NCI-H2171 treated with DMSO at 0.1 percent for 48 hours (cell line): ENCODE measurements at places on chromosomes 16 and 17.

- no peak for DNase-seq
Observed at GRCh38 chr17:46795379-46795952, 23.0 kb downstream of the WNT3 start.

GRCh38 chr16:20803192-20803560 lies 3.1 kb downstream of the ERI2 start:
- no peak for DNase-seq

- DNase-seq = no peak
Observed at GRCh38 chr16:19994466-19995170, 79.1 kb downstream of the GPR139 start.

- DNase-seq = no peak
Observed at GRCh38 chr17:16052486-16052885, 52.9 kb downstream of the TTC19 start.

DNA sequence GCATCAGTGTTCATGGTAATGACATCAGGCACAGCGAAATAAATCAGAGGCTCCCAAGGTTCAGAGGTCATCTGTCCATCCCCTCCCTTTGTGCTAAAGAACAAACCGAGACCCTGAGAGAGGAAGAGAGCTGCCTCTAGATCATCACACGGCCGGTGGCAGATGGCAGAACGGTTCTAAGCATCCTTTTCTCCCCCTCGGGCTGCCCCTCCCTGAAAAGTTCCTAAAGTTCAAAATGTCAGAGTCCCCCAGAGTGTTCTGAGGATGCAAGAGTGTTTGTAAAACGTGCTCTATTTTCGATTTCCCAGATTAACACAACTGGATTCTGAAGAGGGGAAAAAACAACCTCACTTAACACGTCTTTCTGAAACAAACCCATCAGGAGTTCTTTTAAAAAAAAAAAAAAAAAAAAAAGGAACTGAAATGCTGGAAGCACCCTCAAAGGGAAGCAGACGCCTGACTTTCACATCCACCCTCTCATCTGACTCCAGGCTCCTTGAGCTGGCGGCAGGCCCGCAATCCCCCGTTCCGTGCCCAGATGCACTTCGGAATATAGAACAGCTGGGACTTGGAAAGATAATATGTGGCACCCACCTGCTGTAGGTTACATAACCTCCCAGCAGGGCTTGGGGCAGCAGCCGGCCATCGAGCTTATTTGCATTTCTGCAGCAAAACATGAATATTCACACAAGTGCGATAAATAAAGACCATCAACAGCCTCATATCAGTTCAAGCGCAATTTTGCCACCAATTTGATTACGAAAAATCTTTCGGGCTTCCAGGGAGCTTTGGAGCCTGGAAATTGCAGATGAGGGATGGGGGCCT lies 115.5 kb upstream of the SMURF2 start:
- peak; percentile 95 for DNase-seq

DNA sequence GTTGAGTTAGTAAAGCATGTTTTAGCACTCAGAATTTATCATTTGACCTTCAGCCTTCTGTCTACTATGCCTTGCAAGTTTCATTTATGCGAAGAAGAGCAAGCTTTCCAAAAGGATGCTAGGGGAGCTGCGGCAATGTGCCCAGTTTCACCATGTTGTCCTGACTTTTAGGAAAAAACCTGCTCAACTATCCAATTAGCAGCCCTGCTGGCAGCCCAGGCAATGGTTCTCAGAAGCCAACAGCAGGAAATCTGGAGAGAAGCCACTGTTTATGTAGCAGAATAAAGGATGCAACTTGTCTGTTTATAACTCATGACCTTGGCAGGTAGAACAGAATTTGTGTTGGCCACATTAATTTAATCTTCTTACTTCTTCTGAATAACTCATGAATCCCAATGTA lies 230.8 kb downstream of the ABCC12 start:
- DNase-seq = no peak

GRCh38 chr17:19647697-19648474 lies 665 bp upstream of the ALDH3A2 start:
- peak; percentile 89 for DNase-seq

GRCh38 chr16:50338371-50339231 lies 30.2 kb downstream of the BRD7 start:
- DNase-seq = no peak

- DNase-seq = peak; percentile 55
Observed at GRCh38 chr16:85891776-85892166, 7.2 kb upstream of the IRF8 start.

DNA sequence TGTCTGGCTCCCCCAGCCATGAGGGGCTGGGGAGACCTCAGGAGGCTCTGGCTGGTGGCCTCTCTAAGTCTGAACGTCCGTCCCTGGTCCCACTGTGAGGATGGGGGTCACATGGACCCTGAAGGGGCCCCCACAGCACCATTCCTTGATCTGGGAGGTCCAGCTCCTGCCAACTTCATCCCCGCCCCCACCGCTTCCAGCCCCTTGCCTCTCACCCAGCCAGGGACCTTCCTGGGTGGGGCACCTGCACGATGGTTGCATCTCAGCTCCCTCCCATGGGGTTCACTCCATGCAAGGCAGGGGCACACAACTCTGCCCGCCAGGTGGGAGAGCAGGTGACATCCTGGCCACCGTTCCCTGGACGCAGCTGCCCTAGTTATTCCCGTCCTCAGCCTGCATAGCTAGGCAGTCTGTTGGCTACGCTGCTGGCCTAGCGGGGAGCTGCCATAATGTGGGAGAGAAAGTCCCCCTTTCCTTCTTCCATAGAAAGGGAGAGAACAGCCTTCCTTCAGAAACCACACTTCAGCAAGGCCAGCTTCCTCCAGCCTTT lies 217.9 kb upstream of the RPL38 start:
- no peak for DNase-seq

GRCh38 chr17:71769850-71770249 lies 351.0 kb upstream of the SOX9 start:
- DNase-seq = no peak

DNA sequence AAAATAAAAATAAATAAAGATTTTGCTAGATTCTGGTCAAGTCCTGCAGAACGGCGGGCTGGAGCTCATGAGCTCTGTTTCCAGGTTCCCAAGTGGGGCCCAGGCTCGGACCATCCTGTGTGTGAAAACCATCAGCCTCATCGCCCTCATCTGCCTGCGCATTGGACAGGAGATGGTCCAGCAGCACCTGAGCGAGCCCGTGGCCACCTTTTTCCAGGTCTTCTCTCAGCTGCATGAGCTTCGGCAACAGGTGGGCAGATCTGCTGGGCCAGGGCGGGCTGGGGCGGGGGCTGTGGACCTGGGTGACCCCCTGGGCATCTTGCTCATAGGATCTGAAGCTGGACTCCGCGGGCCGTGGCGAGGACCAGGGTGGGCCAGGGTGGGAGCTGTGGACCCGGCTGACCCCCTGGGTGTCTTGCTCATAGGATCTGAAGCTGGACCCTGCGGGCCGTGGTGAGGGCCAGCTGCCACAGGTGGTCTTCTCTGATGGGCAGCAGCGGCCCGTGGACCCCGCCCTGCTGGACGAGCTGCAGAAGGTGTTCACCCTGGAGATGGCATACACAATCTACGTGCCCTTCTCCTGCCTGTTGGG lies 7.8 kb downstream of the WDR81 start:
- no peak for DNase-seq

- DNase-seq = no peak
Observed at GRCh38 chr17:81983639-81984373, 6.4 kb downstream of the ASPSCR1 start.

DNA sequence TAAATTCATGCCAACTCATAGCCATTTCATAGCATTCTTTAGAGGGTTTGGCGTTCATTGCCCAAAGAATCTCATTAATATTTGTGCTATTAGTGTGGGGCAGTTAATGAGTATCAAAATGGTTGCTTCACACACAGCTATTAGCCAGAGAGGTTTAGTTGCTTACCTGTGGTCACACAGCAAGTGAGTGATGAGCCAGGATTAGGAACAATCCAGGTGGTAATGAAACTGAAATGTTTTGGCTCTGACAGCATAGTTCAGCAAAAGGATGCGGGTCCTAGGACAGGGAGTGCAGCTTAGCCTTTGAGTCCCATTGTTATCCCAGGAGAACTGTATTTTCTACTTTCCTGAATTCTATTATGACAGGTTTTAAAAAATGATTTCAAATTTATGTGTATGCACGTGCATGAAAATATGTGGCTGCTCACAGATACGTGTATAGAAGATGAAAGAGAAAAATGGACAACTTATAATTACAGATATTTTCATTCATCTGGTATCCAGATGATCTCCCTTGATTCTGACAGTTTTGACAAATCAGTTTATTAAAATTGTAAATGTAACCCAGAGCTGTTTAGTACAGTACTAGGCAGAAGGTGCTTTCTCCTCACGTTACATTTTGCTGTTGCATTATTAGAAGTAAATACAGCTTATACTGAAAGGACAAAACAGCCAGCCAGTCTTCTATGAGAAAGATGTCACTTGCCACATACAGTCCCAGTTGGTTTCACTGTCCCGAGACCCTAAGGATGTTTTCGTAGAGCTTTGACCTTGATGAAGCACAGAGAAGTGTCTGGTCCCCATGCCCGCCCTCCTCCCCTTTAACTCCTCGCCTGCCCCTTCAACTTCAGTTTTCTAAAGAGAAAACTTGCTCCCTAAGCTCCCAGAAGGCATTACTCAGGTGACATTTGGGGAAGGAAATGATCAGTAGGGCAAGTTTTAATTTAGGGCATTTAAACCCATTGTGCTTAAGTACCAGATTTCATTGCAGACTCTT lies 99.8 kb upstream of the TBX2 start:
- DNase-seq = no peak

- DNase-seq = no peak
Observed at GRCh38 chr17:12282056-12282455, 261.4 kb downstream of the MAP2K4 start.

DNA sequence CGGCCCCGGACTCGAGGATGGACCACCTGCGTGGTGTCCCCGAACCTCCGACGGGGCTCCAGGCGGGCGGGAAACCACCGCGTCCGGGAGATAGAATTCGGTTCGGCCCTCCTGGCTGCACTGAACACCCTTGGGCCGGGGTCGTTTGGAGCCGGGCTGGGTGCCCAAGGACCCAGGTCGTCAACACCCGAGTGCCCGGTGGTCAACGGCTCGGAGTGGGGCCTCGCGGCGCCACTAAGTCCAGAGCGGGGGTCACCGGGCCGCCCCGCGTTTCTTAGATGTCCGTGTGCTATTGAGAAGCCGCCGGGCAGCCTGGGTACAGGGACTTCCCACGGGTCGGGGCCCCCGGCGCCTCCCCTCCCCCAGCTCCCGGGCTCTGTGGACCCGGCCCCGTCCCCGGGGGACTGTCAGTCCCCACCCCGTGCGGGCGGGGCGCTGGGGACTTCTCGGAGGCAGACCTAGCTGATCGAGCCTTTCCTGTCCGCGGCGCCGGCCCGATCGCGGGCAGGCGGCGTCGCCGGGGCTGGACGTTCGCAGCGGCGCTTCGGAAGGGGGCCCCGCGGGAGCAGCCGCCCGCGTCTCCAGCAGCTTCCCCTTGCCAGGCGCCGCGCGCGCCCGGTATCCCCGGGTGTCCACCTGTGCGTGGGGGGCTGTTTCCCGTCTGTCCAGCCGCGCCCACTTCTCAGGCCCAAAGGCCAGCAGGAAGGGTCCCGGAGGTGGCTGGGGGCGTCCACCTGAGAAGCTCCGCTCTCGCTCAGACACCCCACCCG lies 655 bp upstream of the NPTX1 start:
- peak; percentile 32 for DNase-seq

DNA sequence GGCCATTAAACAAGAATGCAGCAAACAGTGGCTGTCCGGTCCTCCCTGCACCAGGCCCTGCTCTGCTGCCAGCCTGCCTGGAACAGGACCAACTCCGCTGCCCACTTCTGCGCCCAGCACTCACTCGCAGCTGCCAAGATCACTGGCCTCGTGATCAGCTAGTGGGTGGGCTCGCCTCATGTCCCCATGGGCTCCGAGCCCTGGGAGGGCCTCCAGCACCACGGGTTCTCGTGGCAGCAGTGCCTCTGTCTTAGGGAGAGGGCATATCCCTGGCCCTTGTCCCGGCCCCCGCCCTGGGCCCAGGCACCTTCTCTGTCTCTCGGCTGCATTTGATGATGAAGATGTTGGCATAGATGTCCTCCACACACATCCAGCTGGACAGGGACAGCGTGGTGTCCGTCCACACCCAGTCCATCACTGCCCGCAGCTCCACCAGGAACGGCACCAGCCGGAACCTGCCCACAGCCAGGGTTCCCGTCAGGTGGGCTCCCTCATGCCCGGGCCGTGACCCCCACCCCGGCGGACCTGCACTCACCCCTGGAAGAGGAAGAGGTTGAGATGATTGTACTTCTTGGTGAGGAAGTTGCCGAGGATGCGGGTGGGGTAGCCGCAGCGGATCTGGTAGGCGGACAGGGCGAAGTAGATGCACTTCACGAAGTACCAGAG lies 13.1 kb downstream of the CTU2 start:
- DNase-seq = no peak

DNA sequence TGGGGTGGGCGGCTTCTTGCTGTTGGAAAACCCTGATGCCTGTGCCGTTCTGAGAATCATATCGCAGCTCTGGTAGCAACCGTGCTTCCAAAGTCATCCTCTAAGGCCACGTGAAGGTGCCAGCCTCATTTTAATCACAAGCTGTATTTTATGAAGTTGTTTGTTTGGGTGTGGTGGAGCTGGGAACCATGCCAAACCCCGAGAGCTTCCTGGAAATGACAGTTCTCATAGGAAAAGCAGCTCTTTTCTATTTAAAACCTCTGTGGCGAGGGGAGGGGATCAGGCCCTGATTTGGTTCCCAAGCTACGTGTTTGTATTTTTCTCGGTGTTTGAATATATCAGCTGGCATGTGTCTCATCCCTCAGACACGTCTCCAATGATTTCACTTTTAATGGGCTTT lies 21.7 kb downstream of the KNOP1 start:
- peak; percentile 67 for DNase-seq

- DNase-seq = no peak
Observed at GRCh38 chr16:54954220-54954619, 23.6 kb downstream of the IRX5 start.

DNA sequence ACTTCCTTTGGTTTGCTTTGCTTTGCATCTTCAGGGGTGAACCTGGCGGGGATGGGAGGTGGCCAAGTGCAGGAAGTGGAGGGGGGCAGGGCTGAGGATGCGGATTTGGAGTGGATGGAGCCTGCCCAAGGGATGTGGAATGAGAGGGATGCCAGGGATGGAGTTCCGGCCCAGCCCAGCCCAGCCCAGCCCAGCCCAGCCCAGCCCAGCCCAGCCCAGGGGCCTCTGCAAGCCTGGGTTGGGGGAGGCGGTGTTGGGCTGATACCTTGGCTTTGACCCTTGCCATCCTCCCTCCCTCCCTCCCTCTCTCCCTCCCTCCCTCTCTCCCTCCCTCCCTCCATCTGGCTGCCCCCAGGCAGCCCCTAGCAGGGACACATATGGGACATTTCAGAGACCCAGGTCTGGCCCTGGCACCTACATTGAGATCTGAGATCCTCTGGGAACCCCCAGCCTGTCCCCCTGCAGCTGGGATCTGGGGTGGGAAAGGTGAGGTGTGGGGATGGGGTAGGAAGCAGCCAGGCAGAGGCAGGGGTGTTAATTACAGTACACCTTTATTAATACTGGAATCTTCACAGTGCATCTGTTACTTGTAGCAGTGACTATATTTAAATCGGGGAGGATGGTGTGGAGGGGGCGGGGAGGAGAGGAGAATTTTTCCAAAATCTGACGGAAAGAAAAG lies 14.5 kb downstream of the IL34 start:
- DNase-seq = peak; percentile 17
